ENCODE measurements at places on chromosomes 13 and 19.

DNA sequence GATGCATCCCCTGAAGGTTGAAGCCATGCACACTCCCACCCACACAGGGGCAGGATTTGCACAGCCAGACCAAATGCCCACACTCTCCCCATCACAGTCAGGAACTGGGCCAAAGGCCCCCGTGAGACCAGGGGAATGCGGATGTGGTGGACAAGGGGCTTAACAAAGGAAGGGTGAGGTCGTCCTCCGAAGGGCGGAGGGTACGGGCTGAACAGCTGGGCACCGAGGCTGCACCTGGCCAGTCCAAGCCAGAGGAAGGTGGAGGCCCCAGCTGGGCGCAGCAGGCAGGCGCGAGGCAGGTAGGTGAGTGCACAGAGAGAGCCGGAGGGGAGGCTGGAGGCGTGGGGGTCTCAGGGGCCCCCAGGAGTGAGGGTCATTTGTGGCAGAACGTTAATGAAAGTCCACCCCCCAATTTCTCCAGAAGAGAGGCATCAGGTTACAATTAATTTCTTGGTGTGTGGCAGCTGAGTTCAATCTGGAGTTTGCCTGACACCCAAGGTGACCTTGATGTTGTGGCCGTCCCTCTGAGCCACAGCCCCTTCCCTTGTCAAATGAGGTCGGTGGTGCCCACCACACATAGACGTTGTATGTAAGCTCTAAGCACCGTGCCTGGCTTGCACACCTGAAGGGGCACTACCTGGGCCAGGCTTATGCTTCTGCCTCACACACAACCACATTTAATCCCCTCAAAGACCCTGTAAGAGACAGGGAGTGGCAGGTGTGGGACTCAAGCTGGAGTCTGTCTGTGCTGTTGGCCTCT, 2.9 kb downstream of the KLK15 start:
- no peak for DNase-seq

- peak; percentile 52 for DNase-seq
Observed at GRCh38 chr19:51784922-51785690, 9.9 kb upstream of the FPR3 start.

GRCh38 chr13:50552424-50552966, 291.0 kb downstream of the DLEU7 start:
- no peak for DNase-seq

DNA sequence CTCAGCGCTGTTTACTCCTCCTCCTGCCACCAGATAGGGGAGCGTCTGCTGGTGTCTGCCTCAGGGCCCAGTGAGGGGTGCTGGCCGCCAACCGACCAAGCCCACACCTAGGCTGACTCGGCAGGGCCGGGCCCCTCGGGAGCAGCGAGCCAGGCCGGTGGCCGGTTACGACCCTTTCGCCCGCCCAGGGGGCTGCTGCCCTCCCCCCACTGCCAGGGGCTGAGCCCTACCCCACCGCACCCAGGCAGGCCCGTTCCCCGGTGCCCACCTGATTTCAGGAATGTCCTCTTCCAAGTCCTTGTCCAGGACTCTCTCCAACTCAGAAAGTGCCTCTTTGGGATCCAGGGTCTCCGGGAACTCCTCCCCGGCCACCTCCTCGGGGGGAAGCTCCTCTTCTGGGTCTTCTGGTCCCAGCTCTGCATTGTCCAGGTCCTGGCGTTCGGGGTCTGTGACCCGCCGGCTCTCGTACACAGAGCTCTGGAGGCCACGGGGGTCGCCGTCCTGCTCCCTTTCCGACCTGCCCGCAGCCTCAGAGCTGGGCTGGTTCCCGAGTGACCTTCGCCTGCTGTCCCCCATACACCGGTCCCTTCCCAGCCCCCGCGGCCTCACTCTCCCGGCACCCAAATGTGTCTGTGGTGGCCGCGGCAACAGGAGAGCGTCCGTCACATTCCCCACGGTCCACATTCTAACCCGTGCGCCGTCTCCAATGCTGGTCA, 31.0 kb upstream of the MIER2 start:
- DNase-seq: no peak

DNA sequence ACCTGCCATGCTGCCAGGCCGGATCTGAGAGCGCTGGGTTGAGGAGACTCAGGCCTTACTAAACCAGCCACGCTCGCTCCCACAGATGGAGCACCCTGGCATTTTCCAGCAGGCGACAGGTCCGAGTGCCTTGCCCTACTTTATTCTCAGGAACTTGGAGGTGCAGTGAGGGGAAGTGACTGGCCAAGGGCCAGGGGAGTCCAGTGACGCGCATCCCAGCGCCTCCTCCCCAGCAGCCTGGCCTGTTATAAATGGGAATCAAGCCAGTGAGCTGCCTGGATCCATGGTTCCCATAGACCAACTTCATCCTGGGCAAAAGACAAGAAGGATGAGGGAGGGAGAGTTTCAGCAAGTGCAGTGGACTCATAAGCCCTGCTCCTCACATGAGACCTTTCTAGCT, 35.5 kb downstream of the TMED1 start:
- DNase-seq: no peak

DNA sequence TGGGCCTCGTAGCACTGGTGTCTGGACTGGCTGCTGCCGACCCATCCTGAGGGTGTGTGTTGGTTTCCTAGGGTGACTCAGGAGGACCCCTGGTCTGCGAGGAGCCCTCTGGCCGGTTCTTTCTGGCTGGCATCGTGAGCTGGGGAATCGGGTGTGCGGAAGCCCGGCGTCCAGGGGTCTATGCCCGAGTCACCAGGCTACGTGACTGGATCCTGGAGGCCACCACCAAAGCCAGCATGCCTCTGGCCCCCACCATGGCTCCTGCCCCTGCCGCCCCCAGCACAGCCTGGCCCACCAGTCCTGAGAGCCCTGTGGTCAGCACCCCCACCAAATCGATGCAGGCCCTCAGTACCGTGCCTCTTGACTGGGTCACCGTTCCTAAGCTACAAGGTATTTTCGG, 13.8 kb downstream of the TIMM13 start:
- DNase-seq: no peak

DNA sequence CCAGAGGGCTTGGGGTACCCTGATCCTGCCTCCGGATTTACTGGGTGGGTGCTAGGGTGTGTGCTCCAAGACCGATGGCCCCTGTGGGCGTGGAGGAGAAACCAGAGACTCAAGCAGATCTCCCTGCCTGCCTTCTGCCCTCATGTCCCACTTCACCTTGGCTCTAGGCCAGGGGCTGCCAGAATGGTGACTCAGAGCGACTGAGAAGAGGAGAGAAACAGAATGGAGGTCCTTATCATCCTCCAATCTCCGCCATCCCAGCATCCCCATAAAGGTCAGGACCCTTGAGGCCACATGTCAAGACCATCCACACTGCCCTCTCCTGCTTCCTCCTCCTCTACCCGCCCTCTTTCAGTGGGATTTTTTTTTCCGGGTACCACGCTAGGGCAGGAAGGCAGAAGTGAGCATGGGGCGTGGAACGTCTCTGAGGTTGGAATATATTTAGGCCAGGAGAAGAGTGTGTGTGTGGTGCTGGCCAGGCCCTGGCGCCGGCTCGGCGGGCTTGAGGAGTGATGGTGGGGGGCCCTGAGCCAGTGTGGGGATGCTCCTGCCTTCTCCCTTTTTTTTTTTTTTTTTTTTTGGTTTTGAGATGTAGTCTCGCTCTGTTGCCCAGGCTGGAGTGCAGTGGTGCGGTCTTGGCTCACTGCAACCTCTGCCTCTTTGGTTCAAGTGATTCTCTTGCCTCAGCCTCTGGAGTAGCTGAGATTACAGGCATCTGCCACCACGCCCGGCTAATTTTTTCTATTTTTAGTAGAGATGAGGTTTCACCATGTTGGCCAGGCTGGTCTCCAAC, 22.3 kb downstream of the IER2 start:
- DNase-seq: no peak

GRCh38 chr13:29379281-29379680, 216.2 kb downstream of the SLC7A1 start:
- no peak for DNase-seq

DNA sequence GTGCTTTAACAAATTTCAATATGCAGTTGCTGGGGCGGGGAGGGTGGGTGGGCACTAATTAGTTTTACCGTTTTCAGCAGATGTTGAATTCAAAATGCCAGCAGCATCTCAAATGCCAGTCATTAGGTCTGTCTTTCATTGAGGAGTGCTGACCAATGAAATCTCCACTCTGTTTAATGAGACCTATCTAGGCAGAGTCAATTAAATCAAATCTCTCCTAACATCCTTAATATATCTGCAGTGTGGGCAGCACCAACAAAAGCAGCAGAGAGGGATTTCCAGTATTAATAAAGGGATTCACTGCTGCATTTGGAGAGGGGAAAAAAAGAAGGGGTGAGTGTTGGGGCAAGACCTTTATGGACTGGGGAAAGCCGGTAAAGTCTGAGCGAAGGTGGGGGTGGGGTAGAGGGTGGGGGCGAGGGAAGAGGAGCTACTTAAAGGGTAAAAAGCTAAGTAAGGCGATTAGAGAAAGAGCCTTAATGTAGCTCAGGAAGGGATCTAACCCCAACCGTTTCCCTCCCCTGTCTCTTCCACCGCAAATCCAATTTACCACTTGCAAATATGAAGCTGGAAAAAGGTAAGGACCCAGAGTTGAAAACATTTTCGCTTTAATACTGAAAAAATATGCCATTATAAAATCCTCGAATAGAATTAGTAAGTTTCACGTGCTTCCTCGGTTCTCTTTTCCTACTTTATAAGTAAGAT, 4.5 kb downstream of the SLITRK1 start:
- DNase-seq: no peak

DNA sequence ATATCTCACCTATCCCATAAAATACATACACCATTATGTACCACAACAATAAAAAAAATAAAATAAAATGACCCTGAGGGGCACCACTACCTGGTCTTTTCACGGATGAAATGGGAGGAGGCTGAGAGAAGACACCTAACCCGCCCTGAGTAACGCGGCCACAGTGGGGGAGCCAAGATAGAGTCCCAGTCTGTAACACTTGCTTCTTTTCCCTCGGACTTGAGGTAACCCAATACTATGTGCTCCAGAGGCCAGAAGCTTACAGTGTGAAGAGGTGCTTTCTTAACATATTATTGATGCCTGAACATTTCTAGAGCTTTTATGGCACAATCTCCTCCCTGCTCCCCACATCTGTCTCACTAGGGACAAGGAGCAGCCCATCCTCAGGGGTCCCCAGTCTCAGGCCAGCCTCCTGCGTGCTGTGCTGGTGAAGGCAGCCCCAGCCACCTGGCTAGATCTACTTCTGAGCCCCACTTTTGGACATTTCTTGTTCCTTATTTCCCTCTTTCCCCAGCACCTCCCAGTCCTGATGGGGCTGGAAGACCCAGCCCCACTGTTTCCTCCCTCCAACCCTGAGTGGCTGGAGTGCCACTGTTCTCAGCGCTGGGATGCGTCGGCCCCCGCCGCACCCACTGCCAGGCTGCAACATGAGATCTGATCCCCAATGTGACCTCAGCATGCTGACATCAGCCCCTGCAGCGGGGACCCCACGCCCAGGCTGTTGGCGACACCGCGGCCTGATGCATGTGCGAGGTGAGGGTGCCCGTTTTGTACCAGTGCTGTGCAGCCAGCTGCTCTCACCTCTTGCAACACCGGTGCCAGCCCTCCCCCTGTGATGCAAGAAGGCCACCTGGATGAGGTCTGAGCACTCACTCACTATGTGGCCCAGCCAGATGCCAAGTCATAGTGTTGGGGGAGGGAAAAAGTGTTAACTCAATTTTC, 143.3 kb downstream of the DCLK1 start:
- DNase-seq: no peak

DNA sequence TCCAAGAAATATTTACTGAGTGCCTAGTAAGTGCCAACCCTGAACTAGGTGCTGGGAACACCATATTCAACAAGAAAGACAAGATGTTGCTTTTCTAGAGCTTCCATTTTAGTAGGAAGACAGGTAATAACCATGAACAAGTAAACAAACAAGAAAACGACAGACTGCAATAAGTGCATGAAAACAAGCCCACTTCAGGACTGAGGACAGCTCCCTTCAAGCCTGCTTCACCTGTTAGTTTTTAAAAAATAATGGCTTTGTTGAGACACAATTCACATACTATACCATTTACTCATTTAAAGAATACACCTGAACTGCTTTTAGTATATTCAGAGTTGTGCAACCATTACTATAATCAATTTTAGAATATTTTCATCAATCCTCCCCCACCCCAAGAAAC, 30.4 kb downstream of the CYP4F22 start:
- no peak for DNase-seq

- no peak for DNase-seq
Observed at GRCh38 chr19:1274852-1275259, 474 bp upstream of the FAM174C start.

- no peak for DNase-seq
Observed at GRCh38 chr19:2270157-2270422, 11.9 kb downstream of the PEAK3 start.

- no peak for DNase-seq
Observed at GRCh38 chr13:39935155-39935554, 279.7 kb downstream of the COG6 start.

DNA sequence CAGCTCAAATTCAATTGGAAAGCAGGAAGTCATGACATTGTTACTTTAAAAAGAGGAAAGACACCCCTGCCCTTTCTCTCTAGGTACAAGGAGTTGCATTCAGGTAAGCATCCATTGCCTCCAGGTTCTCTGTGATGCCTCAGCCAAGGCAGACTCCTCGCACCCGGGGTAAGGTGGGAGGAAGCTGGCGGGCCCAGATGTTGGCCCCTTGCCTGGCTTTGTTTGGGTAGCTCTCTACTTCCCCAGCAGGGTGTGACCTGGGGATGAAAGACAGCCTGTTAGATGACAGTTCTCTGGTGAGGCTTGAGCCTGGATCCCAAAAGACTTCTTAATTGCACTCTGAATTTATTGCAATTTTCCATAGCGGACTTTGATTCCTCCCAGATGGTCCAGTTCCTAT, 25.6 kb downstream of the SHISA2 start:
- no peak for DNase-seq

GRCh38 chr19:31319465-31319864, 29.8 kb downstream of the TSHZ3 start:
- DNase-seq: no peak

GRCh38 chr19:45475537-45476291, 7.9 kb downstream of the FOSB start:
- no peak for DNase-seq

- no peak for DNase-seq
Observed at GRCh38 chr19:44539236-44539826, 9.9 kb upstream of the CEACAM20 start.

- DNase-seq: no peak
Observed at GRCh38 chr13:24253520-24254145, 55.7 kb upstream of the C1QTNF9 start.

- no peak for DNase-seq
Observed at GRCh38 chr19:49071860-49072547, 495 bp downstream of the KCNA7 start.
